ENCODE measurements at places on chromosomes 3 and 15.

- no peak overlapping the region for H3K27ac ChIP-seq
- DNase-seq: no peak
- peaks cover 21% of the 10 kb centered on the region for H3K36me3 ChIP-seq
- no peaks in the 10 kb centered on the region for H3K4me1 ChIP-seq
- no peaks in the 10 kb centered on the region for H3K27me3 ChIP-seq
Measured at GRCh38 chr3:121794264-121794983, 40.4 kb downstream of the IQCB1 start.

DNA sequence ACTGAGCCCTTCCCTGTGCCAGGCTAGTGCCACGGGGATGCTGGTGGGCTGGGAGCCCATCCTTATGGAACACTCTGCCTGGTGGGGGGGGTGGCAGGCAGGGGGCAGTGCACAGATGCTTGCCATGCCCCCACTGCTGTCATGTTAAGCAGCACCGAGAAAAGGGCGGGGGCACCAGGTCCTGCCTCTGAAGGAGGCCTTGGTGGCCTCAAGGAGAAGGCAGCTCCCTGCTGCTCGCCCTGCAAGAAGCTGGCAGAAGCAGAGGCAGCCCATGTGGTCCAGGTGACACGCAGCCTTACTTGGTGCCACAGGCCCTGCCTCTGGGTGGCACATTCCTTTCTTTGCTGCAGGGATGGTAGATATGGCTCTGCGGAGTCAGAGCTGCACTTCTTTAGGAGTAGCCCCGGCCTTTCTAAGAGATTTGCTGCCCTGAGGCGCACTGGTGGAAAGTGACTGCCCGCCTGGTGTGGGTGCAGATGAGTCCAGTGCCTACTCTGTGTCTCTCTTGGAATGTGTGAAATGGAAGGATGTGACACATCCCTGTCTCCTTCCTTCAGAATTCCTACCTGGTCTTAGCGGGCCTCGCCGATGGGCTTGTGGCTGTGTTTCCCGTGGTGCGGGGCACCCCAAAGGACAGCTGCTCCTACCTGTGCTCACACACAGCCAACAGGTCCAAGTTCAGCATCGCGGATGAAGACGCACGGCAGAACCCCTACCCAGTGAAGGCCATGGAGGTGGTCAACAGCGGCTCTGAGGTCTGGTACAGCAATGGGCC lies 145.8 kb downstream of the LRRK1 start:
- H3K36me3 ChIP-seq: peaks cover 70% of the 10 kb centered on the region
- H3K4me1 ChIP-seq: peaks cover 19% of the 10 kb centered on the region
- peak; percentile 26 for DNase-seq
- no peak overlapping the region for H3K27ac ChIP-seq

DNA sequence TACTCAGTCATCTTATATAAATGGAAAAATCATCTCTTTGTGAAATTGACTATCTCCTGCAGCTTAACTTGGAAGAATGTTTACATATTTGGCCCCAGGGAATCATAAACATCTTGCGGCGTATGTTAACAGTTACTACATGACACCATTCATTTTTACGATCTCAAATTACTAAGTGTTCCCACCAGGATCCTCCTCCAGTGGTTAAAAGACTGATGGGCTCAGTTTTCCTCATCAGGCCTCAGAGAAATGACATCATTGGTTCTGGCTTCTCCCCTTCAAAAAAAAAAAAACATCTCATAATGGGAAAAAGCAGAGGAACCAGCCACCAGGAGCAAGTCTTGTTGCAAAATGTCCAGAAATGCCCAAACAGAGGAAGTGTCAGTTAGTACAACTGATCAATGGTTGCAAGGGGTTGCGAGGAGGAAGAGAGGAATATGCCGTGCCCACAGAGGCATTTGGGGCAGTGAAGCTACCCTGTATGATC lies 70.5 kb upstream of the LIPC start:
- no peak overlapping the region for H3K27ac ChIP-seq
- no peaks in the 10 kb centered on the region for H3K36me3 ChIP-seq
- no peak overlapping the region for H3K4me3 ChIP-seq
- DNase-seq: no peak

- DNase-seq: no peak
- H3K27ac ChIP-seq: no peak overlapping the region
- no peaks in the 10 kb centered on the region for H3K36me3 ChIP-seq
Measured at GRCh38 chr3:40899286-40899712, 300.0 kb upstream of the CTNNB1 start.

- no peaks in the 10 kb centered on the region for H3K27me3 ChIP-seq
- no peak overlapping the region for H3K4me3 ChIP-seq
- H3K36me3 ChIP-seq: no peaks in the 10 kb centered on the region
- H3K27ac ChIP-seq: no peak overlapping the region
- H3K4me1 ChIP-seq: no peaks in the 10 kb centered on the region
- DNase-seq: no peak
Measured at GRCh38 chr3:113040231-113040630, 49.4 kb downstream of the GTPBP8 start.

GRCh38 chr3:106379251-106379750 lies 510.5 kb upstream of the CBLB start:
- H3K36me3 ChIP-seq: no peaks in the 10 kb centered on the region
- H3K4me3 ChIP-seq: no peak overlapping the region
- H3K4me1 ChIP-seq: no peaks in the 10 kb centered on the region
- no peaks in the 10 kb centered on the region for H3K27me3 ChIP-seq

GRCh38 chr3:127214975-127215374 lies 22.0 kb downstream of the PRR23E start:
- H3K4me1 ChIP-seq: no peaks in the 10 kb centered on the region
- H3K27ac ChIP-seq: no peak overlapping the region
- H3K4me3 ChIP-seq: no peak overlapping the region
- DNase-seq: no peak
- H3K27me3 ChIP-seq: peaks cover 6% of the 10 kb centered on the region
